ENCODE measurements at places on chromosomes 2 and 18. TPM values are rescaled to one million over a fixed set of nuclear protein-coding genes. Genes with fewer than 3 reads are reported as not detected.
A peak's percentile ranks its signal among the peaks of the same experiment; 100 is the strongest.

The ALPP gene
- total RNA-seq = not detected

The CRYGD gene
- total RNA-seq = not detected

- no peak overlapping the region for H3K4me3 ChIP-seq
- H3K36me3 ChIP-seq = no peaks in the 10 kb centered on the region
- no peak for DNase-seq
- H3K4me1 ChIP-seq = no peaks in the 10 kb centered on the region
- H3K27me3 ChIP-seq = no peaks in the 10 kb centered on the region
Observed at GRCh38 chr2:231940795-231941194, 14.6 kb upstream of the NPPC start.

- no peak overlapping the region for H3K4me3 ChIP-seq
- no peak overlapping the region for H3K27ac ChIP-seq
- no peaks in the 10 kb centered on the region for H3K27me3 ChIP-seq
- no peaks in the 10 kb centered on the region for H3K4me1 ChIP-seq
Observed at GRCh38 chr2:88747990-88748389, 56.5 kb downstream of the RPIA start.

DNA sequence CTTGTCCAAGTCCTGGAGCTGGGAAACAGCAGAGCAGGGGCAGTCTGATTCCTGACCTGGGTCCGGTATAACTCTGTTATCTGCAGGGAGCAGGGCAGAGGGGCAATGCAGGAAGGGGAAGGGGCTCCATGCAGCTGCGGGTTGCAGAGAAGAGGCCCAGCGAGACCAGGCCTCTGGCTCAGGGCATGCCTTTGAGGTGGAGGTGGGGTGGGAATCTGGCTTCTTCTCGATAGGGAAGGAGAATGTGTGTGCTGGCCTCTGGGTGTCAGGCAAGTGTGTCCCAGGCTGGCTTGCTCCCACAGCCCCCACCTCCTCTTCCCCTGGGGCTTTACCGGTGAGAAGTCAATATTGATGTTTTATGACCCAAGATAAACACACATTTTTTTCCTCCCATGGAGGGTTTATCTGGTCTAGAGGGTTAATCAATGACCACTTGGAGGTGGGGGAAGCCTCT lies 187.1 kb upstream of the HAAO start:
- no peaks in the 10 kb centered on the region for H3K4me1 ChIP-seq
- DNase-seq = no peak
- peak overlapping the region; percentile 48 for H3K27ac ChIP-seq
- H3K36me3 ChIP-seq = no peaks in the 10 kb centered on the region

GRCh38 chr2:204279819-204280218 lies 265.5 kb upstream of the PARD3B start:
- H3K27me3 ChIP-seq = no peaks in the 10 kb centered on the region
- H3K4me1 ChIP-seq = no peaks in the 10 kb centered on the region
- H3K27ac ChIP-seq = no peak overlapping the region
- no peaks in the 10 kb centered on the region for H3K36me3 ChIP-seq

DNA sequence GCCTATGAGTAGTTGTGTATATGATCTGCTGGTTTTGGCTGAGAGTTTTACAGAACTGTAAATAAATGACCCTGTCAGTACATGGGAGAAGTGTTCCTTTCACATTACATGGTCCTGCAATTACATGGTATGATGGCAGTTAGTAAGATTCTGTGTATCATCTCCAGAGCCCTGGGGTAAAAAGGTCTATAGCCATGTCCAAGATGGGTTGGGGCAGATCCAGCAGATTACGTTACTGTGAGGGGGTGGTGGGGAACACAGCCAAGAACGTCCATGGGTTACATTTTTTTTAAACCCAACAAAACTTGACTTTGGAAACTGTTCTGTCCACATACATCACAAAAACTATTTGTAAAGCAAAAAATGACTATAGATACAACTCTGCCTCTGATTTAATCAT lies 64.2 kb upstream of the LMAN1 start:
- no peaks in the 10 kb centered on the region for H3K36me3 ChIP-seq
- H3K27ac ChIP-seq = no peak overlapping the region
- H3K4me1 ChIP-seq = no peaks in the 10 kb centered on the region

Data from Peyer's patch (tissue), 4 donors.